ENCODE measurements at places on chromosomes 11 and 22.

GRCh38 chr11:61193596-61193995 is 9.7 kb upstream of the PGA3 start:
- DNase-seq = peak; percentile 71

GRCh38 chr22:20414059-20414440 is 20.1 kb downstream of the ZNF74 start:
- DNase-seq = no peak

DNA sequence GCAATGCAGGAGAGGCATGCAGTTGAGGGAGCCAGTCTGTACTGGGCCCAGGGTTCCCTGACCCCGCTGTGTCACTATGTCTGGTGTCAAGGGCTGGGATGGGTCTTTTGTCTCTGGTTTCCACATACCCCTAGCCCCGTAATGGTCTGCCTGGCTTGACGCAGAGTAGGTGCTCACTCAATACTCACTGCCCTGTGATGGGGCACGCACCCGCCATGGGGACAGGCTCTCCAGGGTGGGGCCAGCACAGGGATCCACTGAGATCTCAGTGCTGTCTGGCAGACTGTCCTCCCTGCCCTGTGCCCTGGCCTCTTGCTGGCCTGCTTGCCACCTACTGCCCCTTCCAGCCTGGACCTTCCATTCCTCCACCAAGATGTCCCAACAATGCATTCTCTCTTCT is 101.7 kb upstream of the CD82 start:
- DNase-seq = no peak

DNA sequence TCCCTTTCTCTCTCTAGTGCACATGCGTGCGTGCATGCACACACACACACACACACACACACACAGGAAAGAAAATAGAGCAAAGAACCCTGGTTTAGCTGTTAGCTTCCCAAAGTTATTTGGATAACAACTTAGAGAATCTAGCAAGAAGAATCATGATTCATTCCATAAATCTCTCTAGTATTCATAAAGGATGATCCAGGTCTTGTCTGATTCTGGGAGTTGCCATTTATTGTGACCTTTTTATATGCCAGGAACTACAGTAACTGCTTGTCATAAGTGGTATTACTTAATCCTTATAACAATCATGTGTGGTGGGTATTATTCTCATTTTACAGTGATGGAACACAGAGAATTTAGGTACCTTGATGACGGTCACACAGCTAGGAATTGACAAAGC is 141.5 kb upstream of the MTMR2 start:
- no peak for DNase-seq

- DNase-seq = no peak
Observed at GRCh38 chr11:105986554-105986953, 35.5 kb downstream of the MSANTD4 start.

- DNase-seq = no peak
Observed at GRCh38 chr22:20033045-20033706, 12.3 kb downstream of the TANGO2 start.

- DNase-seq = no peak
Observed at GRCh38 chr11:93491973-93492372, 51.2 kb downstream of the SMCO4 start.

GRCh38 chr22:24506802-24507438 is 11.8 kb downstream of the UPB1 start:
- no peak for DNase-seq

- no peak for DNase-seq
Observed at GRCh38 chr22:49886346-49887063, 31.7 kb downstream of the ALG12 start.

DNA sequence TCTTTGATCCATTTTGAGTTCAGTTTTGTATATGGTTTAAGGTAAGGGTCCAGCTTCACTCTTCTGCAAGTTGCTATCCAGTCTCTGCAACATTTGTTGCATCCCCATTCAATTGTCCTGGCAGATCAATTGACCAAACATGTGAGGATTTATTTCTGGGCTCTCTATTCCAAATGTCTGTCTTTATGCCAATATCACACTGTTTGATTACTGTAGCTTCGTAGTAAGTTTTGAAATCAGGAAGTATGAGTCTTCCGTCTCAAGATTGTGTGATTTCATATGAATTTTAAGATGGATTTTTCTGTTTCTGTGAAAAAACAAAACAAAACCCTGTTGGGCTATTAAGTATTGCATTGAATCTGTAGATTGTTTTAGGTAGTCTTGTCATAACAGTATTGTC is 17.0 kb downstream of the APLP2 start:
- no peak for DNase-seq

DNA sequence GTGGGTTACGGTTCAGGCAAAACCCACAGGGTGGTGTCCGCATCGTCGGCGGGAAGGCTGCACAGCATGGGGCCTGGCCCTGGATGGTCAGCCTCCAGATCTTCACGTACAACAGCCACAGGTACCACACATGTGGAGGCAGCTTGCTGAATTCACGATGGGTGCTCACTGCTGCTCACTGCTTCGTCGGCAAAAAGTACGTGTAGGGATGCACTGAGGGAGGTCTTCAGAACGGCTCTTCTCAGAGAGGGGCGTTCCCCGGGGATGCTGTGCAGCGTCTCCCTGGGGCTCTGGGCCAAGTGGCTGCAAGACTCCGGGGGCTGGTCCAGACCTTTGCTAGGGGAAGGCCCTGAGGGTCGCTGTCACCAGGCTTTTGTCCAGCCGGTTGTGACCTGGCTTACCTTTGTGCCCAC is 1.3 kb downstream of the ACR start:
- peak; percentile 7 for DNase-seq

GRCh38 chr11:16881766-16882165 is 132.4 kb downstream of the PLEKHA7 start:
- no peak for DNase-seq

DNA sequence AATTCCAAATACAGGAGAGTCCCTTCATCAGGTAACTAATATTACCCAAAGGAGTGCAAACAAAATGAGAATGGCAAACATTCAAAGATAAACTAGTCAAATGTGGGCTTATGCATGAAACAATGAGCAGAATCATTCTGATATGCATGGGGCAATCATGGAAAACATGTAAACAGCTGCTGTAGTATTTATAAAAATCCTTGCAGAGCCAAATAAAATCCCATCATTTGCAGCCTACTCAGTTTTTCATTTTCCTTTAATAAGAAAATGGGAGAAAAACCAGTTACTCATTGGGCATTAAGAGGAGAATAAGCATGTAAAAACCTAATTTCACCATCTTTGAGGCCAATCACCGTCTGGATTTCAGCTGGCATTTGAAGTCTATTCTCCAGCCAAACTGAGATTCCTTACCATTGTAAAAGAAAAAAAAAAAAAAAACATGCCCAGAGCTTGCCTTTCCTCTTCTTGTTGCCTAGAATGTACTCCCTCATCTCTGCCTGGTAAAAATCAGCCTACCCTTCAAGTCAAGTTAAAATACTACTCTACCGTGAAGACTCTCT is 249.1 kb downstream of the TTC28 start:
- no peak for DNase-seq

GRCh38 chr11:93287434-93287833 is 43.1 kb upstream of the DEUP1 start:
- no peak for DNase-seq

GRCh38 chr22:41567512-41567768 is 6.6 kb downstream of the CSDC2 start:
- DNase-seq = no peak

- no peak for DNase-seq
Observed at GRCh38 chr22:36589856-36590255, 60.9 kb upstream of the EIF3D start.

GRCh38 chr22:43207849-43208702 is 21.1 kb upstream of the TTLL12 start:
- no peak for DNase-seq

GRCh38 chr22:44894782-44895181 is 115.0 kb downstream of the PHF21B start:
- peak; percentile 27 for DNase-seq

DNA sequence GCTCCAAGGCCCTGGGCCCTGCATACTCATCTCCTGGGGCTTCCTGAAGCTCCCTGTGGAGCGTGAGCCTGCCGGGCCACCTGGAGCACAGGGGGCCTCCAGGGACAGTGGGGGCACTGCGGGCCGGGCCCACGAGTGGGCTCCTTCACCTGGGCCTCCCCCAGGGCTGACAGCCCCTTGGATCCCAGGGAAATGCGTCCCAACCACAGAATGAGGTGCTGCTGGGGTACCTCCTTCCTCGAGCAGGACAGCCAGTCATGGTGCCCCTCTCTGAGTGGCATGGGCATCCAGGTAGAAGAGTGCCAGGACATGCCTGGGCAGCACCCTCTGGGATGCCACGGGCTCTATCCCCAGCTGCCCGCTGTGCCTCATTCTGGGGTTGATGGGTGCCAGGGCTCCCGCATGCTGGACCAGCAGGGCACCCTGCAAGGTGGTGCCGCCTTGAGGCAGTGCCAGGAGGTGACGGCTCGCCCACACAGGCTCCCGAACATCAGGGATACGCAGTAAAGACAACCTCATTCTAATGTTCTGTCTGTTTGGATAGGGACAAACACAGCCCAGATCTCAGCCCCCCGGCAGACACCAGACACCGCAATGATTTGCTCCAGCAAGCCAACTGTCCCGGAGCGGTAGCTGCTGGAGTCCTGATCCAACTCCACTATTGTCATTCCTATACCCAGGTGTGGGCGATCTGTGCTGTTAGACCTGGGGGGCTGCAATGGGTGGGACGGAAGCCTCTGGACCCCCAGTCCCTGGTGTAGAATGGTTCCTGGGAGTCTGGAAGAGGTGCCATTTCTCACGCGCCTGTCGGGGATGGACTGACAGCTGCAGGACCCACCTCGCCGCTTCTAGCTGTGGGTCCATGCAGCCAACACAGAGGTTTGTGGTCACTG is 25.8 kb downstream of the KRTAP5-5 start:
- DNase-seq = no peak

DNA sequence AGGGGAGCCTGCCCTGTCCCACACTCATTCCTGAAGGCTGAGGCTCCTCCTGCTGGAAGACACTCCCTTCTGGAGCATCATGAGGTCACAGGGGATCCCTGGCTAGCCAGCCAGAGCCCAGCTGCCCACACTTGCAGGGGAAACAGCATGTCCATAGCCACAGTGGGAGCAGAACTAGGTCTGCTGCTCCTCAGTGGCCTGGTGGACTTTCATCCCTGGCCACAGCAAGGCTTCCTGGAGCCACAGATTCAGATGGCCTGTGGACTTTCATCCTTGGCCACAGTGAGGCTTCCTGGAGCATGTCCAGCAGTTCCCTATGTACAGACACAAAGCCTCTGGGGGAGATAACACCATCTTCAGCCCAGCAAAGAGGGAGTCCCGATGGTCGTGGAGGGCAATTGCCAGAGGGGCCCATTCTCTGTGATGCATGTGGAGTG is 5.9 kb upstream of the APOL6 start:
- DNase-seq = no peak

- DNase-seq = no peak
Observed at GRCh38 chr22:27019827-27020226, 362.4 kb downstream of the MIAT start.

DNA sequence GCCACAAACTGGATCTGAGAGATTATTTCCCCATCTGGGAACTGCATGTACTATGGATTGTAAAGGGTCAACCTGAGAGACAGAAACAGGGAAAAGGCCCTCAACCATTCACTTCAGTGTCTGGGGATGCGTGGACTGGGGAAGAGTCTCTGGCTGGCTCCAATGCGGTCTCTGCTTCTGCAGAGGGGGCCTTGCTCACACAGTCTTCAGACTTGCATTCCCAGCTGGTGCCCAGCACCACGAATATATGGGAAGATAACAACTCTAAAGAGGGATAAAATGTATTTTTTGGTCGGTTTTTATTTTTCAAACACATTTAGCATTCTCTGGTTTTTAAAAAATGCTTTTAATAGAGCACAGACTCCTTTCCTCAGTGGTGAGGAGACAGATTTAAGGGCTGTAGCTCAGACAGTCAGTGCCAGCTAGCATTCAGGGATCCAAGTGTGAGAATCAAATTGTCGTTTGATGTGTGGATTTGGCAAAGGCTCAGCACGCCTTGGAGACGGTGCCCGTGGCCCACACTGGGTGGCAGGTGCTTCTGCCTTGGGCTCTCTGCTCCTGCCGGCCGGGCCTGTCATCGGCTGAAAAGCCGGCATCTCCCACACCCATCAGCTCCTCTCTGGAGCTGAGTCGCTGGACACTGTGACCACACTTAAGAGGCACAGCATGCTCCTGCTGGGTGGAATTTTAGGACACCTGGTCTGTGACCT is 8.0 kb upstream of the EFCAB6 start:
- no peak for DNase-seq

GRCh38 chr22:24087071-24087795 is 76.1 kb downstream of the CABIN1 start:
- no peak for DNase-seq

DNA sequence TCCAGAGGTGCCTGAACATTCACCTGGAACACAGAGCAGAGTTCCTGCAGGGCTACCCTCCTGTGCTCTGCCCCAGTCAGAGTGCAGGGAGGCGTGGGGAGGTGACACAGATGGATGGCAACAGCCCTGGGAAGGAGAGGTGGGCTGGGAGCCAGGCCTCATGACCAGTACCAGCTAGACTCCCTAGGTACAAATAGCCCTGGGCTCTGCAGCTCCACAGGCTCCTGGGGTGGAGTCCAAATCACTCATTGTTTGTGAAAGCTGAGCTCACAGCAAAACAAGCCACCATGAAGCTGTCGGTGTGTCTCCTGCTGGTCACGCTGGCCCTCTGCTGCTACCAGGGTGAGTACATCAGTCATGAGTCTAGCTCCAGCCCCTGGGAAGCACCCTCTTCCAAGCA is at the start of gene SCGB1D2:
SCGB1D2 (plus strand) TSS at position 219 of the 400 bp plus-strand sequence; CDS start at position 288, 69 bp downstream.
- peak; percentile 35 for DNase-seq

GRCh38 chr22:30457981-30458380 is 13.8 kb downstream of the SEC14L3 start:
- no peak for DNase-seq

- DNase-seq = no peak
Observed at GRCh38 chr11:120657306-120658070, 145.9 kb downstream of the GRIK4 start.

DNA sequence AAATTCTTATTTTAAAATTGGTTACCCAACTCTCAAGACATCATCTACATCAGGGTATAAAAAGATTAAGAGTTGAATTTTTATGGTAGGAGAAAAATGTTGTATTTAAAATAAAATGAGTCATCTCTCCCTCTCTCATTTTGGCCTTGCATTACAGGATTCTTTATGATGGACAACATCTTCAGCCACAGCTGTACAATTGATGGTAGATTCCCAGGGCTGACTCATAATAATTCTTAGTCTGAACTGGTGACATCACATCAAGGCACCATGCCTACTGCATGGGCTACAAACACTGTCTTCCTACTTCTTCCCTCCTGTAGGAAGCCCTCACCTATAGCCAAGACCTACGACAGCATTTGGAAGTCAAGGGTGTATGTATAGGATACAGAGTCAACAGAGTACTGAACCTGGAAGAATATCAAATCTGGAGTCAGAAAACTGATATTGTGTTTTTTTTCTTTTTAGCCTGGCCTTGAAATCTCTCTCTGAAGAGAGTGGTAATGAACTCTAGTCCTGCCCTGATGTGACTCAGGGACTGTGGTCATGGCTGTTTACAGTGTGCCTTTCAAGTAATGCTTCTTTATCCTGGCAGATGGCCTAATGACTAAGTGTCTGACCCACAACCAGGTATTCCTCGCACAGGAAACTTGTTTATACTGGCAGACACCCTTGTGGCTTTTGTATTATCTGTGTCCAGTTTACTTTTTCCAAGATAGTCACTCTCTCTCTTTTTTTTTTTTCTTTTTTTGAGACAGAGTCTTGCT is 32.5 kb downstream of the MRGPRX2 start:
- DNase-seq = no peak
